Urinary bladder (tissue), 4 donors: ENCODE measurements at places on chromosomes 12 and 14. TPM values are rescaled to one million over a fixed set of nuclear protein-coding genes. Genes with fewer than 3 reads are reported as not detected.
A peak's percentile ranks its signal among the peaks of the same experiment; 100 is the strongest.

DNA sequence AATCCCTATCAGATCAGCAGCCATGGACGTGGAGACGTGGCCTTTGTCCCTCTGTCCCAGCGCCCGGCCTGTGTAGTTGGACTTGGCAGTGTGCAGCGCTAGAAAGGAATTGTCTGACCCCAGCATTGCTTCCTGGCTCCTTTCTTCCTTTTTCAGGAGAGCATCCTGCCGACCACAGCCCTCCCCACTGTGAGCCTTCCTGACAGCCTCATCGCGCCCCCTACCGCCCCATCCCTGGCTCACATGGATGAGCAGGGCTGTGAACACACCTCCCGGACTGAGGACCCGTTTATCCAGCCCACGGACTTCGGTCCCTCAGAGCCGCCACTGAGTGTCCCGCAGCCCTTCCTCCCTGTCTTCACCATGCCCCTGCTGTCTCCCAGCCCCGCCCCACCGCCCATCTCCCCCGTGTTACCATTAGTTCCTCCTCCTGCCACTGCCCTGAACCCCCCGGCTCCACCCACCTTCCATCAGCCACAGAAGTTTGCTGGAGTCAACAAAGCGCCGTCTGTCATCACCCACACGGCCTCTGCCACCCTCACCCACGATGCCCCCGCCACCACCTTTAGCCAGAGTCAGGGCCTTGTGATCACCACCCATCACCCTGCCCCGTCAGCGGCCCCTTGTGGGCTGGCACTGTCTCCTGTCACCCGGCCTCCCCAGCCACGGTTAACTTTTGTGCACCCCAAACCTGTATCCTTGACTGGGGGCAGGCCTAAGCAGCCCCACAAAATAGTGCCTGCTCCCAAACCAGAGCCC lies 40.6 kb downstream of the IL31 start:
- DNase-seq = no peak

- peak; percentile 92 for DNase-seq
These were observed 612 bp downstream of the MDM2 start for GRCh38 chr12:68808388-68809189.

DNA sequence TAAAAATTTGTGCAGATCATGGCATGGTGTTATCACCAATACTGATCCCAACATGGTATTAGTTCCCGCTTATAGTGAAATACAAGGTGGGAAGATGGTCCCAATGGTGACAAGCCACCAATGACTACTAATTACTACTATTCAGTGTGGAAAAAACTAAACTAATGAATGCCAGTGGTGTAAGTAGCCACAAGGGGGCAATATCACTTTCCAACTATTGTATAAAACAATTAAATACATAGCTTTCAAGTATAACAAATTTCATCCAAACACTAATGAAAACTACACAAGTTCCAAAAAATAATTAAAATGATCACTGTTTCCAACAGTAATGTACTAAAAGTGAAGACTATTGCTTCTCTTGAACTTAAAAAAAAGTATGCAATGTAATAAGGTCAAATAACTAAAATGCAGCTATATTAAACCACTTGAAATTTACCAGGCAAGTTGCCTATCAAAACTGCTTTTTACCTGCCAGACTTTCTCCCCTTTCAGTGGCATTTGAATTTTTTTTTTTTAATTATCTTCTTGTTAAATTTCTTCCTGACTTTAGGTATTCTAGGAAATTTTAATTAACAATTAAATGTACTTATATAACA lies 58.0 kb downstream of the PAPLN start:
- DNase-seq = no peak

GRCh38 chr12:62640910-62641448 lies 174.4 kb downstream of the MON2 start:
- DNase-seq = no peak

Gene LTB4R2
- 4.0 TPM for total RNA-seq

DNA sequence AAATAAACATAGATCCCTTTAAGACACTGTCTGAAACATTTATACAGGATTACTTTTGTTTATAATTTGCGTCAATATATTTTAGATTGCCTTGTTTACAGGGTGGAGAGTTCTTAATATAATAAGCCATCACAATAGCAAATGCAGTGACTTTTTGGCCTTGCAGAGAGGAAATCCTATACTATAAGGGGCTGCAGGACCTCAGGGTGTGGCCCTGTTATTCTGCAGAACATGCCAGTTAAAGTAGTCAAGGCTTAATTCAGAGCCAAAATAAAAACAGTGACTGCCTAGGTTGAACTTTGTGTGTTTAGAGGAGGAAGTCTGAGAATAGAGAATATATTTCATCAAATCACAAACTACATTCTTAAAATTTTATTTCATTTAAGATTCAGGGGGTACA lies 381.6 kb downstream of the DUSP6 start:
- DNase-seq = no peak

Gene PA2G4
- 64.6 TPM for total RNA-seq

DNA sequence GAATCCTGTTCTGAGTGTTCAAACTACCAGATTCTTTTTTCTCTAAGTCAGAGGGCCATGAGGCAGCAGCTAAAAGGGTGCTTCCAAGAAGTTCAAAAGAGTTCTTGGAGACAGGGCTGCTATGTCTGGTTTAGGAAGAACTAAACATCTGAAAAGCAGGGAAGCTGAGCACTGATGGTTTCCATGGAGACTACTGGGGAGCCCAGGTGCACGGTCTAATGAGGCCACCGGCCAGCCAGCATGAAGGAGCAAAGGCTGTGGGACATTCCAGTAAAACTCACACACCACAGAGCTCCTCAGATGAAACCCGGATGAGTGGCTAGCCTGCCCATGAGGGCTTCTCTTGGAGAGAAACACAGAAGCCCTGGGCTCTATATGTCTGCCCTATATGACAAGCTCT lies 97.3 kb downstream of the KCNK10 start:
- no peak for DNase-seq

DNA sequence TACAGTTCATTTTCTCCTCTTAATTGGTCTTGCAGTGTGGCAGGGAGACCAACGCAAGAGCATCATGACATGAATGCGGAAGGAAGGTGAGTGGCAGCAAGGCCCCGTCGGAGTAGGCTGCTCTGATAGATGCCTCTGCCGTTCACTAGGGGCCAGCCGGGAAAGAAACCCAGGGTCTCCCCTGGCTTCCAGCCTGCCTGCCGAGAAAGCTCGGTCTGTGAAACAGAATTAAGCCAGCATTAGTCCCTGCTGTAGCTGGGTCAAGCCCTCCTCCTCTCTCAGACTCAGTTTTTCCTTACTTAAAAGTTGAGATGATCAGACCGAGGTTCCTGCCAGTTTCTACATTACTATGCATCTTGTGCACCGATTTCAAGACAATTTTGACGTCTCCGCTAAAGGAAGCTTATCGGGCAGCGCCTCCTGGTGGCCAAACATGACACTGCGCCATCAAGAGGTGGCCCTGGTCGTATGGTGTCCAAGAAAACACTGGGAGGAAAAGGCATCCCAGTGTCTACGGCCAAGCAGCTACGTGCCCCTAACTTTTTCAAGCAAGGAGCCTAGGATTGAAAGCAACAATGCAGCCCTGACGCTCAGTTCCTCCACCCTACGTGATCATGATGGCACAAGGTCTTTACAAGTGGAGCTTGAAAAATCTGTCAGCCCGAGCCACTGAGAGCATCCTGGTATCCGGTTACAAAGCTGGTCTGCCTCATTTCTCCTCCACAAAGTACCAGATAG lies 131.6 kb downstream of the KSR2 start:
- DNase-seq = peak; percentile 59

GRCh38 chr12:92244036-92244435 lies 98.4 kb upstream of the BTG1 start:
- peak; percentile 67 for DNase-seq

Gene FAM90A1
- total RNA-seq = not detected

Gene GOLGA5
- total RNA-seq = 44.7 TPM

GRCh38 chr14:29629839-29630238 lies 297.8 kb downstream of the PRKD1 start:
- DNase-seq = no peak

DNA sequence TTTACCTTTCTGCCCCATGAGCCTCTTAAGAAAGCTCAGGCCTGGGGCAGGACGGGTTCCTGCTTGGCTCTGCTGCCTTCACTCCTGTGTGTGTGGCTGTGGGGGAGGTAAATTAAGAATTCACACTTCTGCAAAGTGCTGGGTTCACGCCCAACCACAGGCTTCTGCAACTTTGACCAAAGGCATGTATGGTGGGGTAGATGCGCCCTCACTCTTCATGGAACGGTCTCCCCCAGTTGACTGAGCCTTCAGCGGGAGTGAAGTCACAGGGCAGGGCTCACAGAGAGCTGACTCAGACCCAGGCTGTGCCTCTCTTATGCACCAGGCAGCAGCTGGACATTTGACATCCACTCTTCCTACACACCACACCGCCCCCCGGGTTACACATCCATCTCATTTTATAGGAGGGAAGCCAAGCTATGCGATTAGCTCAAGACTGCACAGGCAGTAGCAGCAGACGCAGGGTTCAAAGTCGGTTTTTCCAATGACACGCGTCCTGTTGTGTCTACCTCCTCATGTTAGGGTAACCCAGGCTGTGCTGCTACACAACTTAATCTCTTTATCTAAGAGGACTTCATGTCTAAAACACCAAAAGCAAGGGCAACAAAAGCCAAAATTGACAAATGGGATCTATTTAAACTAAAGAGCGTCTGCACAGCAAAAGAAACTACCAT lies 15.4 kb upstream of the BCL11B start:
- DNase-seq = no peak

DNA sequence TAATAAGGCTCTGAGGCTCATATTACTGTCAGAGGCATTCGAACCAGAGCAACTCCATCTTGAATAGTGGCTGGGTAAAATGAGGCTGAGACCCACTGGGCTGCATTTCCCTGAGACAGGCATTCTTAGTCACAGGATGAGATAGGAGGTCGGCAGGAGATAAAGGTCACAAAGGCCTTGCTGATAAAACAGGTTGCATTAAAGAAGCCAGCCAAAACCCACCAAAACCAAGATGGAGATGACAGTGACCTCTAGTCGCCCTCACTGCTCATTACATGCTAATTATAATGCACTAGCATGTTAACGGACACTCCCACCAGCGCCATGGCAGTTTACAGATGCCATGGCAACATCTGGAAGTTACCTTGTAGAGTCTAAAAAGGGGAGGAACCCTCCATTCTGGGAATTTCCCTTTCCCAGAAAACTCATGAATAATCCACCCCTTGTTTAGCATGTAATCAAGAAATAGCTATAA lies 18.1 kb upstream of the PRICKLE1 start:
- DNase-seq = no peak

GRCh38 chr14:82070753-82071152 lies 537.1 kb upstream of the SEL1L start:
- no peak for DNase-seq

- no peak for DNase-seq
These were observed 5.2 kb downstream of the WNT10B start for GRCh38 chr12:48966177-48966895.

DNA sequence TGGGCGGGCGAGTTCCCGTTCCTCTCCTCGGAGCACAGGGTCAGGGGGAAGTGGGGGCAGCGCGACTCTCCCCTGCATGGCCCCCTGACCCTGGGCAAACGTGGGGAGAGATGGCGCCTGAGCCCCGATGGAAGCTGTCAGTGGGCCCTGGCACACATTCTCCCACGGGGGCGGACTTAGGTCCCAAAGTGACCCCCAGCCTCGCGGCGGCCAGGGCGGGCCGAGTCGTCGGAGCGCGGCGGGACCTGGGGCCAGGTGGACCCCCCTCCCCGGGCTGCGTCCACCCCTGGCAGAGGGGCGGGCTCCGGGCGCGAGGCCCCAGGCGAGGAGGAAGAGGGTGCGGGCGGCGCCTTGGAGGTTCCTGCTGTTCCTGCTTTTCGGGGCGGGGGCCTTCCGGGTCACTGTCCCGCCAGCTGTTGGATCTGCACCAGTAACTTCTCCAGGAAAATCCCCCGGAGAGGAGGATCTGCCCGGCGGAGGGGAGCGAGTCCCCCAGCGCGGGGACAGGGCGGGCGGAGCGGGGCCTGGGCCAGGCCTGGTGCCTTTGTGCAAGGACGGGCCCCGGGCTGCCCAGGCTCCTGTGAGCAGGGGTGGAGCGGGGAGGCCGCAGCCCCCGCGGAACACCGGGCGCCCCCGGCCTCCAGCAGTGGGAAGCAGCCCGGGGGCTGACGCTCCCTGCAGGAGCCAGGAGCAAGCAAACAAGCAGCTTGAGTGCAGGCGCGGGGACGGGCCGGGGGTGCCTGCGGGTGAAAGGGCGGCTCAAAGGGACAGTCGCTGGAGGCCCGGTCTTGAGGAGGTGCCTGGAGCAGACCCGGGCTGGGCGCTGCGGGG lies 15.3 kb downstream of the TNFAIP2 start:
- DNase-seq = no peak

Gene CLEC4C
- total RNA-seq = not detected

- no peak for DNase-seq
These were observed 756.5 kb upstream of the LRFN5 start for GRCh38 chr14:40850191-40850590.

Gene SERPINA10
- not detected for total RNA-seq

Gene RDH12
- total RNA-seq = not detected

GRCh38 chr14:93744176-93744575 lies 44.1 kb downstream of the PRIMA1 start:
- no peak for DNase-seq

DNA sequence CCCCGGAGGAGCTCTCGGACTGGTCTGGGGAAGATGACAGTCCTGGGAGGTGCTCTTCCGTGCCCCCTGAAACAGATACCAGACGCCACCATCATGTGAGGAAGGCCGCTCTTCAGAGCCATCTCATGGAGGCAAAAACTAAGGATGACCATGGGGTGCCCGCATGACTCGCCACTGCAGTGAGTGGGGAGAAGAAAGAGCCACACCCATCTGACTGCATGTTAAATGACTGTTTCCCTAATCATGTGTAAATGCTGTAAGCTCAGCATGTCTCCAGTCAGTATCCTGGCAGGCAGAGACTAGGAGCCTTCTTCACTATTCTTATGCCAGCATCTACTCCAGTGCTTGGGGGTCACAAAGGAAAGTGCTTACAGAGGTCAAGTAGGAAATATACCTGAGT lies 4.0 kb downstream of the STON2 start:
- no peak for DNase-seq

- no peak for DNase-seq
These were observed 23.5 kb upstream of the NEDD1 start for GRCh38 chr12:96883571-96883970.

GRCh38 chr14:23865502-23865901 lies 88.1 kb upstream of the DHRS4 start:
- DNase-seq = no peak

GRCh38 chr12:64757771-64758170 lies 1.4 kb downstream of the GNS start:
- no peak for DNase-seq
